ENCODE measurements at places on chromosomes 5 and 9. TPM values are rescaled to one million over a fixed set of nuclear protein-coding genes. Genes with fewer than 3 reads are reported as not detected.

- DNase-seq = no peak
These were observed 16.3 kb downstream of the KLF9 start for GRCh38 chr9:70398145-70398556.

- no peak for DNase-seq
These were observed 230.5 kb downstream of the SPOCK1 start for GRCh38 chr5:137268646-137269045.

DNA sequence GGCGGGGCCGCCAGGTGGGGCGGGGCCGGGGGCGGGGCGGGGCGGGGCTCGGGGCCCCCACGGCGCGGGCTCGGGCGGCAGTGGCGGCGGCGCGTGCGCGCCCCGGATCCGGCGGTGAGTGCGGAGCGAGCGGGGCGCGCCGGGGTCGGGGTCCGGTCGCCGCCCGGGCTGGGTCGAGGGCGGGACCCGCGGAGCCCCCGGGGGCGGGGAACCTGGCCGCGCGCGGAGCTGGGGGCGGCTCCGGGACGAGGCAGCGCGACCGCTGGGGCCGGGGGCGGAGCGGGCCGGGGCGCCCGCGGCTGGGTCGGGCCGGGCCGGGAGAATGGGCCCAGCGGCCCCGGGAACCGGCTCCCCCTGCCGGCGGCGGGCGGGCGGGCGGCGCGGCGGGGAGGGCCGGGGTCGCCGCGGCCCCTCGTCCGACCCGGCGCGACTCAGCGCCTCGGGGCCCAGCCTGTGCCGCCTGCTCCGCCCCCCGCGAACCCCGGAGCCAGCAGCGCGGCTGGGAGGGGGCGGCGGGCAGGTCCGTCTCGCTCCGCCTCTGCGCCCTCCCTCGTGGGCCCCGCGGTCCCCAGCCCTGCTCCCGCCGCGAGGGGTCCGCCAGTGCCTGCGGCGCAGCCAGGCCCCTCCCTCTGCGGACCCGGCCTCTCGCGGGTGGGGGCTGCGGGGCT is 3.1 kb downstream of the EGFL7 start:
- DNase-seq = no peak

DNA sequence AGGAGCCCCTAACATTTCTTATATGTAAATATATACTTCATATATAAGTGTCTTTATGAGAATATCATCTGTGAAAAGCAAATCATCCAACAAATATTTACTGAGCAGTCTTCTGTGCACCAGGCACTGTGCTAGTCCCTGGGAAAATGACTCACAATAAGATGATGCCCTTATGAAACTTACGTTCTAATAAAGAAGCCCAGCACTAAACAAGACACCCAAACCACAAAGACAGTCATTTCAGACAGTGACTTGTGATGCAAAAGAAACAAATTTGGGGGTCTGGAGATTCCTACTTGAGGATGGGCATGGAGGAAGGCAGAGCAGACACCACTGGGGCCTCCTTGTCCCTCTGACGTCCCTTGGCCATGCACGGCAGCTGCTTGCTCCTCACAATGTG is 30.6 kb upstream of the PPP1R2B start:
- DNase-seq = no peak

ZNF883 gene
- 3.2 TPM for total RNA-seq

- DNase-seq = no peak
These were observed 129.1 kb downstream of the CACNA1B start for GRCh38 chr9:138006576-138007233.

DNA sequence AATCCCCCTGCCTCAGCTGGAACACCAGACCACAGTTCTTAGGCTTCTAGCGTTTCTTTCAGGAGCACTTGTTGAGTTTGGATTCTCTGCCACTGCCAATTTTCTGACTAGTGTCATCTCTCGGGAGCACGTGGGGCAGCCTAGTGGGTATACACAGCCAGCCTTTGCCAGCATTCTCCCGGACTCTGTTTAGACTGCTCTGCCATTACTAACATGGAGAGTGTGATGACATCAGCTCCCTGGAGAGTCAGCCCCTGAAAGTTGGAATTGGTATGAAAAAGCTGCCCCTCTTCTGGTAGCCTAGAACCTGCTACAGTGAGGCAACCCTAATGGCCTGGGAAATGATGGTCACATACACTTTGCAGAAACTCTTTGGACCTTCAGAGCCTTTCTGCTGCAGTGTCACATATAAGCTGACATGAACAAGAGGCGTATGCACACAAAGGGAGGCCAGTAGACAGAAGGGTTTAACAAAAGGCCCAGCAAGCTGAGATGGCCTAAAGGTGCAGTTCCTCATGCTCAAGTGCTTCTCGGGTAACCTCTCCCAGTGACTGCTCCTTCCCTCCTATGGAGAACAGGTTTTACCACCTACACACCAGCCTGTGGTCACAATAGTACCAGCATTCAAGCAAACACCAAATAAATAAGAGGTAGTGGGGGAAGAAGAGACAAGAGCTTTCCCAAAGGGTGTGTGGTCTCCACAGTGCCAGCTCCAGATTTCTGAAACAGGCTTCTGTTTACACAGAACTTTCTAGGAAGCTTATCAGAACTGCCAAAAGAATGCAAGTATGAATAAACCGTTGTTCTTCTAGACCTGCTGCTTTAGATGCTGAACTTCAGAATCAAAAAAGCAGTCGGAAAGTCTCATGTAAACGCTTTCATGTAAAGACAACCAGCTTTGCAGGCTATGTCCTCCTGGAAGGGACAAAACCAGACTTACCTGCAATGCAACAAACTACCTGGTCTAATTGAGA is 16.5 kb downstream of the SPACA9 start:
- DNase-seq = no peak

RFESD gene
- 3.0 TPM for total RNA-seq

GRCh38 chr5:150648294-150649107 is 8.0 kb downstream of the SYNPO start:
- DNase-seq = no peak

GRCh38 chr5:80576383-80576782 is 6.3 kb upstream of the ANKRD34B start:
- DNase-seq = no peak

SLC34A3 gene
- total RNA-seq = not detected

DNA sequence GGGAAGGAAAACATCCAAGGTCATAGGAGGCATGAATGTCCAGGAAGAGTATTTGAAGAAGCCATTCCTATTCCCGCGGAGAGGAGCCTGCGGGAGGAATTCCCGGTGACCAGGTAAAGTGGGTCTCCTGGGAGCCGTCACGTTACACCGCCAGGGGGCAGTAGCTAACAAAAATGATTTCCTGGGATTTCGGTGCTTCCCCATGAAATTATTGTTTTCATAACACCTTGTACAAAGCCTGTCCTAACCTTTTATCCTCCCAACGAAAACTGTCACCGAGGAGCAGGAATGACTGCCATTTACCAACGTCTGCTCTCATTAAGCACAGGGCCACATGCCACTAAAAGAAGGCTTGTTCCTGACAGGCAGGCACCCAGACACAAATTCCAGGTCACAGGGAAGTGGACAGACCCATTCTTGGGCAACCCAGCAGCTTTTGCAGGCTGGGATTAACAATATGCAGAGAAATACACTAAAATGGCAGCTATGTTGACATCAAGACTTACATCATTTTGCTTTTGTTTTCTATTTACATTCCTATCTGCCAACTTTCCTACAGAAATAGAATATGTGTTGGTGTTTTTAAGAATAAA is 41.2 kb upstream of the CTSL start:
- peak; percentile 46 for DNase-seq

COL5A1 gene
- 5.1 TPM for total RNA-seq

TMOD1 gene
- not detected for total RNA-seq

- DNase-seq = no peak
These were observed 66.8 kb downstream of the MAMDC2 start for GRCh38 chr9:70110194-70111041.

SMIM33 gene
- not detected for total RNA-seq

DNA sequence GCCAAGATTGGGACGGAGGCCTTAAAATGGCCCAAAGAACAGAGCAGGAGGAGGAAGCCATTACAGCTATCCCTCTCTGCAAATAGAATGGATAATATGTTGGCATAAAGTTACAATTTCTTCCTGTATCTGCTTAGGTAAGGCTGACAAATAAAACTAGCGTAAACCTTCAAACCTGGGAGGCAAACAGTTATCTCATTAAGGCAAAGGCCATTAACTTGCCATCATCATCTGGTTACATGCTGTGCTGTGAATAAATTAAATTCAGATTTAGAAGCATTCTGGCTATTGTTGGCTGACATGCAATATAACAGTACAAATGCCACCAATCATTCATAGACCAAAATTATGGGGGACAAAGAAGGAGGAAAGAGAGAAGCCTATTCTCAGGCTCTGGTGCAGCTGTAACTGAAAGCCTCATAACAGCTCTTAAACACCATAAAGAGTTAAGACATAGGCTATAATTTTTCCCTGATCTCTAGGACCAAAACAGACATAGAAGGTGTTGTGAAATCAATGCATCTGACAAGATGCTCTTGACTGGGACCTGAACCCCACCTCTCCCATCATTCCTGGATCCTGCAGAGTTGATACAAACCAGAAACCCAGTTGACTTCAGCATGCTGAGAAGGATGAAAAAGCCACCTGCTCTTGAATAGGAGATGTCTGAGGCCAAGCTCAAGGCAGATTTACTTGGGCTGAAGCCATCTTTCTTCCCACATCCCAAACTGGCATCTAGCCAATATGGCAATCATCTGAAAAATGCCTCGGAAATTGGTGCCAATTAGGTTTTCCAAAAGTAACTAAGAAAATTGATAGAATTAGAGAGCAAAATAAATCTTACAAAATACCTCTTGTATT is 62.5 kb downstream of the PLCXD3 start:
- DNase-seq = no peak

DNA sequence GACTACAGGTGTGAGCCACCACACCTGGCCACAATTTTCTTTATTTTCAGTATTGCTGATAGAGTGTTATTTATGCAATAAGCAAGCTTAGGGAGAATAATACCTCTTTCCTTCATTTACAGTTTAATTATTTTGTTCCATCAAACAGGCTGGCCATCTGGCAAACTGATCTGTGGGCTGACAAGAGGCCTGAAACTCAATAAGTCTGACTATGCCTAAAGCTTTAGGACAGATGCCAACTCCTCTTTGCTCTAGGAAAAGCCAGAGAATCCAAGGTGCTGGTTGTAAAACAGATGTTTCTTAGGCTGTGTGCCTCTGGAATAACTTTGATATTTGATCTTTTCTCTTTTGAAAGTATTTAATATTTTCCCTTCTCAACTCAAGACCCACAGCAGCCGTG is 98.4 kb downstream of the TARS1 start:
- no peak for DNase-seq

- no peak for DNase-seq
These were observed 90.3 kb upstream of the FBXL17 start for GRCh38 chr5:108472237-108472636.

ARSI gene
- 6.0 TPM for total RNA-seq

DNA sequence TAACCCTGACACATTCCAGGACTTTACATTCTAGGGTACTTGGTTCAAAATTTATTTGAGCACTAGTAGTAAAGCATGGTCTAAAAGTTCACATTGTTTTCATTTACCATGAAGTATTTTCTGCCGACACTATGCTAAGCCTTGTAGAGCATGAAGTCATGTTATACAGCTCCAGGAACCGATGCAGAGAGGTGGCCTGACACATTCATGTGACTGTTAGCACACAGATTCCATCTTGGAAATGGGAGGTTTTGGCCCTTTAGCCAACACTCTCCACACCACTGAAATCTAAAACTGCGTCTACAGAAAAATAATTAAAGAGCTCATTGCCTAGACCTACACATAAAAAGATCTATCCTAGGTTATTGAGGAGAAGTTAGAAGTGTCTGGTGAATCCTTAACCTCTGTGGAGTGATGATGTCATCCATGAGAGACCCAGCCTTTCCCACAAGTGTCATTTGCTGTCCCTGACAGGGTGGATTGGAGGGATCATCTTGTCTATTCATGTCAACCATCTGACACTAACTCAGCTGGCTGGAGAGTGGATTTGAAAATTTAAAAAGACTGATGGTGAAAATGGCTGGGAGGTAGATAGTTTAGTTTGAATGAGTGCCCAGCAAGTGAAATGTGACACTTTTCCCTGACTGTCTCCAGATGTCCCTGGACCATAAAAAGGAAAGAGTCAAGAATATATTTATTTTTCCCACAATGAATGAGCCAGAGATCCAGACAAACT is 1.3 kb downstream of the RANBP3L start:
- no peak for DNase-seq

DNA sequence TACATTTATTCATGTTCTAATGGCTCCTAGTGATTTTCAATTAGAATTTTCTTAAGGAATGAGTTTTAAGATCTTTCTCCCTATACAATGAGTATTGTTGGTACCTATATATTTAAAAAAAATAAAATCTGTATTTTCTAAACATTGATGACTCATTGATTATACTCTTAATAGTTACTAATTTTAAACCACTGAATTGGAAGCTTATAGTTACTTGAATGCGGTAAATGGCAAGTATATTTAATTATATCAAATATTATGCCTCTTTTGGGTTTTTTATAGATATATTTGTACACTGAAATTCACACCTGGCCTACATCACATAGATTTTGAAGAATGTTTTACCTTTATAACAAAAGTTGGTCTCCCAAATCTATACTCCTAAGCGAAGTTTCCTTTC is 38.9 kb upstream of the ALDH1A1 start:
- DNase-seq = no peak

ZBED3 gene
- 8.3 TPM for total RNA-seq

BHMT gene
- total RNA-seq = not detected

GRCh38 chr5:159017786-159018185 is 81.9 kb downstream of the EBF1 start:
- peak; percentile 26 for DNase-seq

GRCh38 chr5:31047621-31048020 is 145.9 kb upstream of the CDH6 start:
- no peak for DNase-seq

GRCh38 chr5:112146323-112147226 is 272.5 kb downstream of the EPB41L4A start:
- peak; percentile 59 for DNase-seq

NME5 gene
- total RNA-seq = 5.5 TPM

- DNase-seq = no peak
These were observed 25.6 kb upstream of the SCAMP1 start for GRCh38 chr5:78334811-78335210.

ANKRD55 gene
- not detected for total RNA-seq

DNA sequence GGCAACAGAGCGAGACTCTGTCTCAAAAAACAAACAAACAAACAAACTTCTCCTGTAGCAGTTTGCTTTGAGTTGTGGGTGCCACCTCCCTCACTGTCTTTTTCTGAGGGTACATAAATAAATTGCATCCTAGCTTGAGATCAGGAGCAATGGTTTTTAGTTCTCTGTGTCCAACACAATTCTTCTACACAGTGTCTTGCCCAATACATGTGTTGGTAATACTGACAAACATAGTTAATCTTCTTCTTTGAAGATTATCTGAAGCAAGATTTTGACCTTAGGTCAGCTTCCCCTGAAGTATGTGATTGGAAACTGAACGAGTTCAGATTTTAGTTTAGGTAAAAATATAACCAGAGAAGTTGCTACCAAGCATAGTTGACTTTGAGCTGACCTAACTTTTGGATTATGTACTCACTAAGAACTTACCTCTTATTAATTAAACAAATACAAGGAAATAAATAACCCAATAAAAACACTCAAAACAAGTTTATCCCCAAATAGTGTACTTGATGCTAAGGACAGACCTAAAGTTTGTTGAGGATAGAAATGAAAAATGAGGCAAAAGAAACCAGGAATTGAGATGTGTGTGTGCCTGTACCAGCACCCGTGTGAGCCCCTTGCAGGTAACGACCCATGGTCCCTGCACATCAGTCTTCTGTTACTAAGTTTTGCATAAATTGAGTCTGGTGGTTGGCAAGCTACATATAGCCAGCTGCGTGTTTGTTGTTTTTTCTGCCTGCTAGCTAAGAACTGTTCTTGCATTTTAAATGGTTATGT is 16.2 kb downstream of the TJP2 start:
- DNase-seq = no peak

TXN gene
- 459 TPM for total RNA-seq

ARHGEF28 gene
- total RNA-seq = 74.0 TPM

GRCh38 chr9:99294850-99295461 is 72.9 kb downstream of the SEC61B start:
- no peak for DNase-seq
